Body of pancreas (tissue), 4 donors: ENCODE measurements at places on chromosomes 7 and 10. TPM values are rescaled to one million over a fixed set of nuclear protein-coding genes. Genes with fewer than 3 reads are reported as not detected.
A peak's percentile ranks its signal among the peaks of the same experiment; 100 is the strongest.

- DNase-seq: no peak
Observed at GRCh38 chr10:35769795-35770194, 127.7 kb upstream of the FZD8 start.

GDF2 gene
- not detected for total RNA-seq

MYH16 gene
- total RNA-seq: not detected

DNA sequence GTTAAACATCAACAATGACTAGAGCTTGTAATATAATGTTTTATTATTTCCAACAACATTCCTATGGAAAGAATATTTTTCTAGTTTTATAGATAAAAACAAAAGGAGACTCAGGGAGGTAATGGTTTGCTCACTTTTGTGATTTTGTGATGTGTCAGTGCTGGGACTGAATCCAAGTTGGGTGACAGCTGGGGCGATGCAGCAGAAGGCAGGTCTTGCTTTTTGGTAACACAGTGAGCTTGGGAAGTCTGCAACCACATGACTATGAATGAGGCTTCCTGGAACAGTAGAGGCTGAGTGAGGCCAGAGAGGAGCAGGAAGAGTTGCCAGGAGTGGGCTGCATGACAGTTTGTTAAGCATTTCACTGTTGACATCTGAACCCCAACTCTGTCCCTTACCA is 4.9 kb upstream of the YKT6 start:
- no peak for DNase-seq

- no peak for DNase-seq
Observed at GRCh38 chr7:73882047-73882402, 21.1 kb downstream of the TMEM270 start.

GRCh38 chr10:14645239-14645960 is 129.3 kb downstream of the FAM107B start:
- DNase-seq: no peak

UROS gene
- total RNA-seq: 15.8 TPM

- peak; percentile 59 for DNase-seq
Observed at GRCh38 chr10:119896061-119896655, 3.6 kb downstream of the SEC23IP start.

NEURL1 gene
- 25.7 TPM for total RNA-seq

OR6V1 gene
- not detected for total RNA-seq

DNA sequence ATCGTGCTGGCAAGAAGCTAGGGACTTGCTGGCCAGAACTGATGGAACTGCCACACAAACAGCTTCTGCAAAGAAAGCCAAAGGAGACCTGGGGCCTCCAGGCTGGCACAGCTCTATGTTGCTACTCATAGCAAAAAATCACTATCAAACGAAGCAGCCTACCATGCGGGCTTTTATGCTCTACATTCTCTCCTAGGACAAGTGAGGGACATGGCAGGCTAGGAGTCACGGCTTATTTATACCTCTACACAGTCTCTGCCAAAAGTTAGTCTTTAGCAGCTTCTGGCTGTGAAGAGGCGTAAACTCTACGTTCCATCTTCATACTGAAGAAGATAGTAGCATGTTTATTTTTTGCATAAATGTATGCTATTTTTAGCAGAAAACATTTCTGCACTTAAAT is 35.4 kb downstream of the CDCA7L start:
- DNase-seq: no peak

- peak; percentile 90 for DNase-seq
Observed at GRCh38 chr10:132685101-132685891, 100.7 kb downstream of the NKX6-2 start.

DNA sequence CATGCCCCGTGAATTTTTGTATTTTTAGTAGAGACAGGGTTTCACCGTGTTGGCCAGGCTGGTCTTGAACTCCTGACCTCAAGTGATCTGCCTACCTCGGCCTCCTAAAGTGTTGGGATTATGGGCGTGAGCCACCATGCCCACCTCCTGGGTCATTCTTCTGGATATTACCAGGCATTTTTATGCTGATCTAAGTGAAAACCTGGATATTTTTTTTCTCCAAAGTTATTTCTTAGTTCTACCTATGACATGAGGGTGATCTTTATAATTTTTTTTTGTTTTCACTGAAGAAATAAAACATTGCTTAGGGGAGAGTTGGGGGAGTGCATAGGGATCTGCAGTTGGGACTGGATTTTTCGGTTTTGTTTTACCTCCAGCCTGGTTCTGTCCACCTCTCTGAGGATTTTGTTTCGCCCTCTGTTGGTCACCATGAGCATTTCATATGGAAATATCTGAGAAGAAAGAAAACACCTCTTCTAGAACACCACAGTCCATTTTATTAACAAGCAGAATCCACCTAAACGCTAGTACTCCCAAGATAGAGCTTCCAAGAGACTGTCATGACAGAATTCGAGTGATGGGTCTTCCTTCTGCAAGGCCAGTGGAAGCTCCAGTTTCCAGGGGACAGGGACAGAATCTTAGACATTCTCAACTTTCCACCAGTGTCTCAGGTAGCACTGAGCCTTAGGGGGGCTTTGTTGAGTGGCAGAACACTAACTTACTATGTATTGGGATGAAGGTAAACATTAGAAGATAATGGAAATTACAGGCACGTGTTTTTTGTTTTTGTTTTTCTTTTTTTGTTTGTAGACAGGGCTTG is 33.4 kb upstream of the AFAP1L2 start:
- peak; percentile 26 for DNase-seq
